Stimulated activated CD4-positive, alpha-beta T cell treated with anti-CD3 and anti-CD28 coated beads, Interleukin-4, amount 100 ng/mL, for 4 hours (primary cell): ENCODE measurements at places on chromosomes 7 and 10.

- DNase-seq = no peak
Measured at GRCh38 chr10:91593834-91594233, 39.0 kb downstream of the PPP1R3C start.

- no peak for DNase-seq
Measured at GRCh38 chr7:150979713-150980390, 1.7 kb upstream of the KCNH2 start.

GRCh38 chr10:49629431-49629881 is 15.6 kb downstream of the CHAT start:
- no peak for DNase-seq

GRCh38 chr10:42112331-42113157 is 525.8 kb downstream of the ZNF33B start:
- DNase-seq = no peak

DNA sequence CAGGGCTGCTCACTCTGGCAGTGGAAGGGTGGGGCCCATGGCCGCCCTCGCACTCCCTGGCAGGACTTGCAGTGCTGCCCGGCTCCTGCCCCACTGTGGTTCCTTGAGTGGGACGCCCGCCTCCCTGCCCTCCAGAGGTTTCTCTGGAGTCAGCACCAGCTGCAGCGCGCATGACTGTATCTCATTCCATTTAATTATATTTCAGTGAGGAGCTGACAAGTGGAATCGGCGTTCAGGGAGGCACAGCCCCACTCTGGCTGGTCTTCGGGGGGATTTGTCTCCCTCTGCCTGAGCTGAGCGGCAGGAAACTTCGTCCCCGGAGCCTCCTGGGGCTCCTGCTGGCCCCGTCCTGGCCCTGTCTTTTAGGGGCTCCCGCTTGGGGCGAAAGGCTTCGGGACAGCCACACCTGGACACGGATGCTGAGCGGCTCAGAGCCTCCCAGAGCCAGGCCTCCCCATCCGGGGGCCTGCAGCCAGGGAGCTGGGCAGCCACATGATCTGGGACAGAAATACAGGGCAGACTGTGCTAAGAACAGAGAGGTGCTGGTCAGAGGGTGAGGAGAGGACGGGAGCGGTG is 75.3 kb upstream of the NKX6-2 start:
- DNase-seq = no peak

GRCh38 chr7:53111031-53111430 is 75.6 kb downstream of the POM121L12 start:
- DNase-seq = no peak

- DNase-seq = no peak
Measured at GRCh38 chr10:132104471-132105301, 38.9 kb downstream of the JAKMIP3 start.
